ENCODE measurements at places on chromosomes 3 and 15. TPM values are rescaled to one million over a fixed set of nuclear protein-coding genes. Genes with fewer than 3 reads are reported as not detected.

GRCh38 chr3:26623419-26624208, 1.0 kb downstream of the LRRC3B start:
- no peak for DNase-seq

- no peak for DNase-seq
Measured at GRCh38 chr3:13896473-13897154, 16.7 kb upstream of the WNT7A start.

DNA sequence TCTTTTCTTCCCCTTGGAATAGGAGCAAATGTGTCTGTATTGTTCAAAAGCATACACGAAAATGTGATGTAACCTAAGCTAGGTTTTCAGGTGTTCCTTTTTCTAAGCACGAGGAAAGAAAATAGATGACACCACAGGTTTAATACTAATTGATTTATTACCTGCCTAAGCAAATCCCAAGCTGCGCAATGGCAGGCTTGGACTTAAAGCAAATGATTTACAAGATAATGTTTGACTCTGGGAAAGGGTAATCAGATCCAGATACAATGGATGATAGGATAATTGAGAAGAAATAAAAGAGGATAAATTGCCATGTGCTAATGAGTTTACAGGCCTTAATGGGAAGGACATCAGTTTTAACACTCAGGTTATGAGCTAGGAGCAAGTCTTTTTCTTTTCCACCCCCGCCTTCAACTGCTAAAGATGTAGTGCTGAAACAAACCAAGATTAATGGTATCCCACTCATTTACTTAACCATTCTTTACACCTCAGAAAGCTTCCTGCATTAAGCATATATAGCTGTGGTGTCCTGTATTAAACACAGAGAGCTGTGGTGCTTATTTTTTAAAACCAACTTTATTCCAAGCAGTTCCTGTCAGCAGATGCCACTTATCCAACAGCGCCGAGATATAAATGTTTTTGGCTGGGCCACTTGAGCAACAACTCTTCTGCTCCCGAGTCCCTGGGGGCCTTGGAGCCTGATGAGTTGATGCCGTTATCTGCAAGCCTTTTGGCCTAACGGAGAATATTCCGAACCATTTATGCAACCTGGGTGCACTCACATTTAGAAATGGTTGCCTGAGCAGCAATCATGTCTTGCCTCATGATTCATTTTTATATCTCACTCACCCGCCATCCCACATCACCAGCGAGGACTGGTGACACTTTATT, 205.5 kb downstream of the MECOM start:
- DNase-seq = no peak

- DNase-seq = no peak
Measured at GRCh38 chr3:13254028-13254951, 165.8 kb downstream of the NUP210 start.

DNA sequence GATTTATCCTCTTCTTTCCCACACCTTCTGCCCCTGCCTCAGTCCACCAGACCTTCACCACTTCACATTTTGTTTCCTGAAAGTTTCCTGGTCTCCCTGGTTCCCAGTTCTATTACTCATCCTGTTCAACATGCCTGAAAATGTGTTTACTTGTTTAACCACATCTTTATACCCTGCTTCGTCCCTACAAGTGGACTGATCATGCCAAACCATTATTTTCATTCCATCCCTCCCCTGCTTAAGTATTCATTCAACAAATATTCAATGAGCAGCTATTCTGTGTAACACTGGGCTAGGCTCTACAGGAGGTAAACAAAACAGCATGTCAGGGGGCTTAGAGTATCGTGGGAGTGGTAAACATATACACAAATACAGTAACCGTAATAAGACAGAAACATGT, 5.5 kb downstream of the MYO5A start:
- no peak for DNase-seq

DNA sequence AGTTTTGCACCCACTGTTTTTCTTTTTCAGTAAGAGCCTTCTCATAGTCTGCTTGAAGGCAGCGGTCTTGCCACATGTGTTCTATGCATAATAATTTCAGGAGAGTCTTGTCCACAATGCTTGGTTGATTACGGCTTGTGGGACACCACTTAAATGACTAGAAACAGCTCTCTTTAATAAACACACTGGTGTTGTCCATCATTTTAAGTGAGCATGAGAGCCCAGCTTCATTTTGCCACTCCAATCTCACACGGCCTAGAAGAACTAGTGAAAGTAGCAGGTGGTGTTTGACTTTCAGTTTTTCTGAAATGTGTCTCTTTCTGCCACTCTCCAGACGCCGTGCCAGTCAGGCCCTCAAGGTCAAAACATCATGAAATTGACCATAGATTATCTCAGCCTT, 292.1 kb downstream of the LPP start:
- no peak for DNase-seq

DNA sequence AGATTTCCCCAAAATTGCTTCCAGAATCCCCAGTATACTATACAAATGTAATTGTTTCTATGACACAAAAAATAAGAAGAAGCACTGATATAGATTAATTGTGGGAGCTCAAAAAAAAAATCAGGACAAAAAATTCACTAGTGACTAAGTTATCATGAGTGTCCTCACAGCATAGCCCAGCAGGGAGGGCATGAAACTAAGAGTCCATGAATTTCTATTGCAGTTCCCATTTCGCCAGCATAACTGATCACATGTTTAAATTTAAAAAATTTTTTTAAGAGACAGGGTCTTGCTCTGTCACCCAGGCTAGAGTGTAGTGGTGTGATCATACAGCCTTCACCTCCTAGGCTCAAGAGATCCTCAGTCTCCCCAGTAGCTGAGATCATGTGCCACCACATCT, 10.6 kb downstream of the NCEH1 start:
- DNase-seq = no peak

DNA sequence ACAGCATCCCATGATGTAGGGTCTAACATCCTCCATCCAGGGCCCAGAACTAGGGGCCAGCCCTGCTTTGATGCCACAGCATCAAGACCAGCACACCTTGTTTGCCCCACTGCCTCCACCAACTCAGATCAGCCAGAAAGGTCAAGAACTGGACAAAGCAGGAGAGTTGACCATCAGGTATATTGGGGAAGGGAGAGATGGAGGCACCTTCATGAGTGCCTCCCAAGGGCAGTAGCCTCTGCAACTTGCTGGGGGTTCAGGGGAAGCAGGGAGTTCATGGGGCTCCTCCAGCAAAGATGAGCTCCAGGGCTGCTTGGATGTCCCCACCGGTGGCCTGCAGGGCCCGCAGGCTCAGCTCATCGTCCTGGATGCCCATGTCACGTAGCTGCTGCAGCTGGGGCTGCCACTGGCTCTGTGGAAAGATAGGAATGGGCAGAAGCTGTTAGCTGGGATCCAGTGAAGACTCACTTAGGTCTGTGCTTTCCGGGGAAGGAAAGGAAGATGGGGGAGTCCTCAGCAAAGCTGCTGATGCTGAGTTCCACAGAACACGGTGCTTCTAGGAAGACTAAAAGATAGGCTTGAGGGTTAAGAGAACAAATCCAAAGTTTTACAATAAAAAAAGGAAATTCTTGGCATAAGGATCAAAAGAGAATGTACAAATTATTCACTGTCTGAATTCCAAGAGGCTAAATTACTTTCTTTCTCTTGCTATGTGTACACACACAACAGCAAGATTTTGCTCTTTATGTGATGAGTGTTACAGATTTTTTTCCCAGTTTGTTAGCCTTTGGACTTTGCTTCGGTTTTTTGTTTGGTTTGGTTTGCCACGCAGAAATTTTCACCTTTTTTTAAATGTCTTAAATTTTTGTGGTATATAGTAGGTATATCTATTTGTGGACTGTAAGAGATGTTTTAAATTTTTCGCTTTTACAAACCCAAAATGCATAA, 12.3 kb upstream of the SEMA7A start:
- DNase-seq = no peak

DNA sequence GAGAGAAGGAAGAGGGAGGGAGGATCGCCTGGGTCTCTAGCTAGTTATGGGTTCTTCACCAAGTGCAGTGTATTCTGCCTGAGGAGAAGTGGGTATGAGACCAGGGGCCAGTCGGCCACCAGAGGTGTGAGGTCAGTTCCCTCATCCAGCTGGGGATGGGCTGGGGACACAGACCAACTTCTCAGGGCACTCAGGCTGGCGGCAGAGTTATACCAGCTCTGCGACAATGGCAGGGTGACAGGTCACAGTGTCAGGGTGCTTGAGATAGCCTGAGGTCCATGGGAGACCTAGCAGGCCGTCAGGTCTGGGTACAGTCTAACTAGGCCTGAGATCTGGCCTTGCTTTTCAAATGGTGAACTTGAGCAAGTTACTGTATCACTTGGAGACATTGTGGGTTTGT, 31.4 kb upstream of the PLXNA1 start:
- DNase-seq = no peak

GRCh38 chr15:32861761-32862160, 144.0 kb downstream of the GREM1 start:
- DNase-seq = no peak

DNA sequence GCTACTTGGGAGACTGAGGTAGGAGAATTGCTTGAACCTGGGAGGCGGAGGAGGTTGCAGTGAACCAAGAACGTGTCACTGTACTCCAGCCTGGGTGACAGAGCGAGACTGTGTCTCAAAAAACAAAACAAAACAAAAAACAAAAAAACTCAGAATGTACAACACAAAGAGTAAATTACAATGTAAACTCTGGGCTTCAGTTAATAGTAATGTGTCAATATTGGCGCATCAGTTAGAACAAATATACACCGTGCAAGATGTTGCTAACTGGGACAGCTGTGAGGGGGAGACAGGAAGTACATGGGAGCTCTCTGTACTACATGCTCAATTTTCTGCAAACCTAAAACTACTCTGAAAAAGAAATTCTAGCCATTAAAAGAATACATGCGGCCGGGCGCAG, 23.5 kb upstream of the TRPM1 start:
- no peak for DNase-seq

- no peak for DNase-seq
Measured at GRCh38 chr3:43997788-43998369, 243.8 kb upstream of the TOPAZ1 start.

DNA sequence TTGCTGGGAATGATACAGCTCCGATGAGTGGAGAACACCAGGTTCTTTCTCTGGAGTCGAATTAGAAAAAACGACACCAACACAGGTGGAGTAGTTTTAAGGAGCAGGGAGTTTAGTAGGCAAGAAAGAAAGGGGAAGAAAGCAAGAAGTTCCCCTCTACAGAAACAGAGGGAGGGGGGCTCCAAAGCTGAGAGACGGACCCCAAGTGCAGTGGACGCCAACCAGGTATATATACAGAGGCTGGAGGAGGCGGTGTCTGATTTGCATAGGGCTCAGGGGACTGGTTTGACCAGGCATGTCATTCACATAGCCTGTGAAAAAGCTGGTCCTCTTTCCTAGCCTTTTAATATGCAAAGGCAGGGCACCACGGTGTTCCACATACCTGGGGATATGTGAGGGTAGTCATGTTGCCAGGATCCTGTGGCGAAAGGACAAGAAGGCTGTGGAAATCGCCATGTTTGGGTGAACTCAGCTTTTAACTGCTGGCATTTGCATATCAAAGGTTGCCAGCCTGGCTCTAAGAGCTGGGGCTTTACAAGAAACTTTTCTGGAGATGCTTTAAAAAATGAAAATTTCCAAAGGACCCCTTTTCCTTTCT, 887.4 kb upstream of the EPHA6 start:
- no peak for DNase-seq

- no peak for DNase-seq
Measured at GRCh38 chr3:13772885-13773745, 106.8 kb downstream of the WNT7A start.

DNA sequence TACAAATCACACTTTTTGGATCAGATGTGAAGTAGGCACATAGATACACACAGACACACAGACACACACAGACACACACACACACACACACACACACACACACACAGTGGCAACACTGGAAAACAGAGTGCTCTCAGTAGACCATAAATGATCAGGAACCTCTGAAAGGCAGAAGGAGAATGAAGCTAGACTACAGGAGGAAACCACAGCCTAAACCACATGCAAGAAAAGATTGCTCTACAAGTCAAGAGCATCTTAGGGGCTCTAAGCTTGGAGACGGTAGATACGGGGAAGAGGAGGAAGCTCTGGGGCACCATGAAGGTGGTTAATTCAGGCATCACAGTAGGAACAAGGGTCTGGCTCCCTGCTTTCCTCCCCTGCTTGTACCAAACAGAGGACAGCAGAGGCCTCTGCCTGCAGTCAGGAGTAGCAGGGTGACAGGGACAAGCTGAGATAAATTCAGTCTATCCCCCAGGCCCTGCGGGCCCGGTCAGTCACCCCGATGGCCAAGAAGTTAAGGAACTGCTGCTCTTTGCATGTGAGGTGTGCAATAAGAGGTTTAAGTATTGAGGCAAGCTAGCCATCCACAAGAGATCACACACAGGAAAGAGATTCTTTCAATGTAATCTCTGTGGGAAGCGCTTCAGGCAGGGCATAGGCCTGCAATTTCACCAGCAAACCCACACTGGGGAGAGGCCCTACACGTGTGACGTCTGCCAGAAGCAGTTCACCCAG, 23.5 kb upstream of the ARPIN start:
- DNase-seq = no peak

DNA sequence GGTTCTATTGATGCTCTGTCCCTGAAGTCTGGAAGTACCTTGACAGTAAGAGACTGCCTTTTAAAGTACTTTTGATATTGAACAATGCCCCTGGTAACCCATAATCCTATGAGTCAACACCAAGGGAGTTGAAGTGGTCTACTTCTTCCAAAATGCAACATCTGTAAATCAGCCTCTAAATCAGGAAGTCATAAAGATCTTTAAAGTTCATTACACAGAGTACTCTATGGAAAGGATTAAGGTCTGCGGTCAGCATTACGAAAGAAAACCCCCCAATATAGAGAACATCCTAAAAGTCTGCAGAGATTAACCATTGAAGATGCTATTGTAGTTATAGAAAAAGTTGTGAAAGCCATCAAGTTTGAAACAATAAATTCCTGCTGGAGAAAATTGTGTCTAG, 52.7 kb upstream of the CMC1 start:
- DNase-seq = no peak

DNA sequence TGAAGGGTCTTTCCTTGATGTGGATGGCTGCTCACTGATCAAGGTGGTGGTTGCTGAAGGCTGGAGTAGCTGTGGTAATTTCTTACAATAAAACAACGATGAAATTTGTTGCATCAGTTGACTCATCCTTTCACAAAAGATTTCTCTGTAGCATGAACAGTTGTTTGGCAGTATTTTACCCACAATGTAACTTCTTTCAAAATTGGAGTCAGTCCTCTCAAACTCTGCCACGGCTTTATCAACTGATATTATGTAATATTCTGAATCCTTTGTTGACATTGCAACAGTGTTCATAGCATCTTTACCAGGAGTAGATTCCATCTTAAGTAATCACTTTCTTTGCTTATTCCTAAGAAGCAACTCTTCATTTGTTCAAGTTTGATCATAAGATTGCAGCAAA, 252.6 kb downstream of the UBE2E2 start:
- no peak for DNase-seq

DAPK2 gene
- 36.3 TPM for total RNA-seq

IL17RB gene
- total RNA-seq = not detected

KLHL40 gene
- total RNA-seq = 0.19 TPM

EFHB gene
- total RNA-seq = 0.44 TPM

CLDN18 gene
- total RNA-seq = not detected

CFAP100 gene
- total RNA-seq = not detected

GABRG3 gene
- not detected for total RNA-seq

CCR3 gene
- not detected for total RNA-seq

BFSP2 gene
- not detected for total RNA-seq

All from omental fat pad (tissue), 4 donors.